ENCODE measurements at places on chromosomes 4 and X. TPM values are rescaled to one million over a fixed set of nuclear protein-coding genes. Genes with fewer than 3 reads are reported as not detected.

GRCh38 chr4:138869165-138869564 lies 146.4 kb upstream of the NOCT start:
- H3K4me3 ChIP-seq = no peak overlapping the region
- H3K27ac ChIP-seq = no peak overlapping the region
- no peaks in the 10 kb centered on the region for H3K36me3 ChIP-seq
- peaks cover 13% of the 10 kb centered on the region for H3K27me3 ChIP-seq
- no peak for DNase-seq

The SLC35A2 gene
- 16.2 TPM for total RNA-seq

GRCh38 chr4:6122496-6122895 lies 77.9 kb downstream of the JAKMIP1 start:
- no peak for DNase-seq
- no peaks in the 10 kb centered on the region for H3K36me3 ChIP-seq
- H3K4me1 ChIP-seq = no peaks in the 10 kb centered on the region
- no peak overlapping the region for H3K27ac ChIP-seq
- H3K27me3 ChIP-seq = peaks cover 3% of the 10 kb centered on the region
- no peak overlapping the region for H3K4me3 ChIP-seq

DNA sequence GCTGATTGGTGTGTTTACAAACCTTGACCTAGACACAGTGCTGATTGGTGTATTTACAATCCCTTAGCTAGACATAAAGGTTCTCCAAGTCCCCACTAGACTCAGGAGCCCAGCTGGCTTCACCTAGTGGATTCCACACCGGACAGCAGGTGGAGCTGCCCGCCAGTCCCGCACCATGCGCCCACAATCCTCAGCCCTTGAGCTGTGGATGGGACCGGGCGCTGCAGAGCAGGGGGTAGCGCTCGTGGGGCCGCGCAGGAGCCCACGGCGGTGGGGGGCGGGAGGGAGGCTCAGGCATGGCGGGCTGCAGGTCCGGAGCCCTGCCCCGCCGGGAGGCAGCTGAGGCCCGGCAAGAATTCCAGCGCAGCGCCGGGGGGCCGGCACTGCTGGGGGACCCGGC lies 30.7 kb downstream of the MEPE start:
- DNase-seq = no peak
- H3K4me1 ChIP-seq = no peaks in the 10 kb centered on the region
- no peaks in the 10 kb centered on the region for H3K27me3 ChIP-seq
- no peak overlapping the region for H3K27ac ChIP-seq
- no peak overlapping the region for H3K4me3 ChIP-seq

Measured in T-cell (primary cell).